ENCODE measurements at places on chromosomes 3 and 15.

DNA sequence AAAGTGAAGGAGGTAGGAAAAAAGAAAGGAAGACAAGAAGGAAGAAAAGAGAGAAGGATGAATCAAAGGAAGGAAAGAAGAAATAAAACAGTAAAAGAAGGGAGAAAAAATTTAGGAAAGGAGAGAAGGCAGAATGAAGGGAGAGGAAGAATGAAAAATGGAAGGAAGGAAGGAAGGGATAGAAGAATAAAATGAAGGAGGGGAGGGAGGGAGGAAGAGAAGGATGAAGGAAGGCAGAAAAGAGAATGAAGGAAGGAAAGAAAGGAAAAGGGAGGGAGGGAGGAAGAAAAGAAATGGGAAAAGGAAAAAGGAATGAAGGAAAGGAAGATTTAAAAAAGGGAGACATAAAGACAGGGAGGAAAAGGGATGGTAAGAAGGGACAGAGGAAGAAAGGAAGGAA lies 393.7 kb upstream of the GRM7 start:
- DNase-seq: no peak

DNA sequence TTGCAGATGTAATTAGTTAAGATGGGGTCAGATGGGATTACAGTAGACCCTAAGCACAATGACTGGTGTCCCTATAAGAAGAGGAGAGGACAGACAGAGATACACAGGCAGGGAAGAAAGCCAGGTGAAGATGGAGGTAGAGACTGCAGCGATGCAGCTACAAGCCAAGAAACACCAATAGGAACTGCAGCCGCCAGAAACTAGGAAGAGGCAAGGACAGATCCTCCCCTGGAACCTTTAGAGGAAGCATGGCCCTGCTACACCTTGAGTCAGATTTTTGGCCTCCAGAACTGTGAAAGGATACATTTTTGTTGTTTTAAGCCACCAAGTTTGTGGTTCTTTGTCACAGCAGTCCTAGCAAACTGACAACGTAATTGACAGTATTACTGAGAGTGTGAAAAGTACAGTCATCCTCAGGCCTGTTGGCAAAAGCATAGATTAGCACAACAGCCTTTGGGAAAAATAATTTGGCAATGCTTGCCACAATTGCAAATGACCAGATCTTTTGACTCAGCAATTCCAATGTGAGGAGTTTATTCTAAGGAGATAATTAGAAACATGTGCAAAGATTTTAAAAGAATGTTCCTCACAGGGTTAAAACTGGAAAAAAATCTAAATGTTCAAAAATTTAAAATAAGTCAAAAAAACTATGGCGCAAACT lies 82.6 kb upstream of the TJP1 start:
- no peak for DNase-seq

DNA sequence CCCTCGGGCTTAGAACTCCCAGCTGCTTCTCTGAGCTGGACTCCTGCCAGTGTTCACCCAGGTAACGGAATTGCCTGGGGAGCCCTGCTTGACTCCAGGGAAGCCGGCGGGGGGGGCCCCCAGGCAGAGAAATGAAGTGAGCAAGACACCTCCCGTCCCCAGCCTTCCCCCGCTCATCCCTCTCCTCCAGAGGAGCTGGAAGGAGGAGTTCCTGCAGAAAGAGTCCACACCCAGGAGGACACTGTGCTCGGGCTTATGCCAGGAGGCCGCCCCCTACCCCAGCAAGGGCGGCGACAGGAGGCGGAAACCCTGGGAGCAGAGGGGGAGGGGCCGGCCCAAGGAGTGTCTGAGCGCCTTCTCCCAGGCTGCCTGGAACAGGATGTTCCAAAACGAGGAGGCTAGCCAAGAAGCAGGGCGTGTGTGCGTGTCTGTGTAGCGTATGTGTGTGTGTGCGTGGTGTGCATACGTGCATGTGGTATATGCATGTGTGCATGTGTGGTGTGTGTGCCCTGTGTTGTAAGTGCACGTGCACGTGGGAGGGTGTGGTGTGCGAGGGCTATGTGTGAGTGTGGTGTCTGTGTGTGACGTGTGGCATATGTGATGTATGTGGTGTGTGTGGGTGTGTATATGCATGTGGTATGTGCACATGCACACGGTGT lies 511.3 kb downstream of the SHQ1 start:
- DNase-seq: peak; percentile 91

DNA sequence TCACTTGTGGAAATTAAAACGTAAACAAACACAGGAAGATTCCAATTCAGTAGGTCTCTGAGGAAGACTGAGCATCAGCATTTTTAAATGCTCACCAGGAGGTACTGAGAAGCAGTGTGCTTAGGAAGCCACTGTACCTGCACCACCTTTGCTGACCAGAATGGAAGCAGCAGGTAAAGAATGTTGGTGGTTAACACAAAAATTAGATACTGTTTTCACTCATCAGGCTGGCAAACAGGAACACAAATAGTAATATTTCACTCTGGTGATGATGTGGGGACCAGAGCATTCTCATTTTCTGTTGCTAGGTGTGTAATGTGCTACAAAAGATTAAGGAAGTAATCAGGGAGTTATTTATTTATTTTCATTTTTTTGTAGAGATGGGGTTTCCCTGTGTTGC lies 29.9 kb upstream of the GHSR start:
- no peak for DNase-seq

GRCh38 chr3:39434574-39434973 lies 28.1 kb downstream of the RPSA start:
- DNase-seq: no peak

- peak; percentile 83 for DNase-seq
Measured at GRCh38 chr3:11661827-11662226, 18.1 kb upstream of the VGLL4 start.

- no peak for DNase-seq
Measured at GRCh38 chr3:111961461-111962164, 17.2 kb upstream of the ABHD10 start.

DNA sequence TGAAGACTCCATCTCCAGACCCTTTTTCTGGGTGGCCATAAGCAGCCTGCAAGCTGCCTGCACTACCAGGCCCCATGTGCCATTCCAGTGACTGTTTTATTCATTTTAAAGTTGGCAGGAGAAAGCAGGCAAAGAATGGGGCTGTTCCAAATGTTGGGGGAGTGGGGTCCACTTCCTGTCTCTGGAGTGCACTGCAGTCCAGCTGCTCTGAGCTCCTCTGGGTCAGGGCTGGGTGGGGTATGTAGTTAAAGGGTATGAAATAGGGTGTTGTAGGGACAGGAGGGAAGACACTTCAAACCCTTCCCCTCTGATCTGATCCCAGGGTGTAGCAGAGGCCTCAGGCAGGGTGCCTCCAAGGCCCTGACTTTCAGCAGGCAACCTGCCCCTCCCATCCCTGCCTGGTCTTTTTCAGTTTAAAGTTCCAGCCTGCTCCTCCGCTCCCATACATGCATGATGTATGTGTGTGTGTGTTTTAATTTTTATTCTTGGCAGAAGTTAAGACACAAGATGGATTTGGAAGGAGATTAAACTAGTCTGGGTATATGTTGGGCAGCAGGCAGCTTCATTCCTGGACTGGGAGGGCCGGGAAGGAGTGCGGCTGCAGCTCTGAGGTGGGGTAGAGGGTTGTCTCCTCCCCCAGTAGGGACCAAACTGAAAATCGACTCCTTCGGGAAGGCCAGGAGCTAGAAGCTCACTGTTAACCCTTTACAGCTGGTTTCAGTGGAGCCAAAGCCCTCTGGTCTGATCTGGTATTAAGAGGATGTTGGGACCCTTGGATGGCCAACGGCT lies 17.3 kb downstream of the BOC start:
- no peak for DNase-seq

DNA sequence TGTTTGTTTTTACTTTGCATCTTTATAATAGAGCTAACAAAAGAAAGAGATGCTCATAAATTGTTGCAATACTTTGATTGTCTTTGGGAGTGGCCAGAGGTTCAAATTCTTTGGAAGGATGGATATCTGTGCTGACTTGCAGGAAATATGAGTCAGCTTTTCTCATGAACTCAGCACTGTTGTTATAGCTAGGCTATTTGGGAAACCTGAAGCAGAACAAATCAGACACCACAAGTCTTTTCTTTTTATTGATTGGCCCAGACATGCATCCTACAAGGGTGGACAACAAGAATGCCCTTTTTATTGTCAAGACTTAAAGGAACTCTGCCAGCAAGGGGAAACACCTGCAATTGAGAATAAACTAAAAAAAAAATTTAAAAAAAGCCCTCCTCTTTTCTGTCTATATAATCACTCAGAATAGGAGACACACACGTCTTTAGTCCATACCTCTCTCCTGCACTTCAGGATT lies 4.6 kb upstream of the DENND4A start:
- DNase-seq: peak; percentile 59
